Stimulated activated CD4-positive, alpha-beta T cell treated with anti-CD3 and anti-CD28 coated beads, Interleukin-4, amount 100 ng/mL, for 1 hour (primary cell): ENCODE measurements at places on chromosomes 5 and 9.
A peak's percentile ranks its signal among the peaks of the same experiment; 100 is the strongest.

DNA sequence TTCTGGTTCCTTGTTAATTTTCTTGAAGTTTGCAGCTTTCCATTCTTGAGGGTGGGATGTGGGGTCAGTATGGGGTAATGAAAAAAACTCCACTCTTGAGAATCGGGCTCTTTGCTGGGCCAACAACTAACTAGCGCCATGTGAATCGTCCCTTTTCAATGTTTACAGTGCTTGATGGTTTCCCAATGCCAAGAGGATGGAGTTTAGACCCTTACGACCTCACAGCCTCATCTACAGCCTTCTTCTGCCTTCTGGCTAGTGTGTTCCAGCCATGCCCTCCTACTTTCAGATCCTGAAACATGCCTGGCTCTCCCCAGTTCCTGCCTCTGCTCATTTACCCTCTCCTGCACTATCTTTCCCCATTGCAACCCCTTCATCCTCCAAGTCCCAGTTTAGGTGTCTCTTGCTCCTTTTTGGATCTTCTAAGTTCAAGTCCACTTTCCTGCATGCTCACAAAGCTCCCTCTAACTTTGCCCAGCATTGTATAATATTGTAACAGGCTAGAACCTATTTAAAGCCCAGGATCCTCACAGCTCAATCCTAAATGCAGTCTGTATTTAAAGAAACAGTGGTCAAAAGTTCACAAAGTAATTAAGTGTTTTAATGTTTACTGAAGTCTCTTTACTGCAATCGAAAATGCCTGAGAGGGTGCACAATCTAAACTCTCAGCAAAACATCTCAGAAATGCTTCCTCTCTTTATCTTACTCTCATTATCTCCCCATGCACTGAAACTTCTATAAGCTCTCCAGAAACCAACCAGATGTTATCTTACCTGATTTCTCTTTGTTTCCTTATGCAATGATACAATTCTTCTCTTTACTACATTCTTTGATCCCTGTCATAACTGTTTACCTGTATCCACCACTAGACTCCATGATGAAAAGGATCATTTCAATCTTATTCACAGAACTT is 20.6 kb upstream of the CAST start:
- no peak for DNase-seq

- DNase-seq, result no peak
Measured at GRCh38 chr5:179224741-179225140, 120.5 kb downstream of the ADAMTS2 start.

- no peak for DNase-seq
Measured at GRCh38 chr9:87425202-87425601, 72.5 kb upstream of the DAPK1 start.

DNA sequence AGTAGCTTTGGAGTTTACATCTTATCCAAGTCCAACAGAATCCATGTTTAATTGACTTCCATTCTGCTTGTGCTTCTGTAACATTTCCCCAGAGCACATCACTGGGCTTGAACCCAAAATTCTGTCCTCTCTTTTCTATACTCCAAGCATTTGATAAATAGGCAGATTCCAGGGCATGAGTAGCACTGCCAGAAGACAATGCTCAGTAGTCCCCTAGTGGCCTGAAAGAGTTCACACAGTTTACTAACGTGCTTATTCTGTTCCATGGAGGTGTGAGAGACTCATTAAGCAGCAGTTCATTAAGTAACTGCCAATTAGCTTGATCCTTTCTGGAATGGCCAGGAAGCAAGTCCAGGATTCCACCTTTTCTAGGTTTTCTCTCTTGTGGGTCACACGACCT is 9.4 kb upstream of the GABRA6 start:
- DNase-seq, result no peak

DNA sequence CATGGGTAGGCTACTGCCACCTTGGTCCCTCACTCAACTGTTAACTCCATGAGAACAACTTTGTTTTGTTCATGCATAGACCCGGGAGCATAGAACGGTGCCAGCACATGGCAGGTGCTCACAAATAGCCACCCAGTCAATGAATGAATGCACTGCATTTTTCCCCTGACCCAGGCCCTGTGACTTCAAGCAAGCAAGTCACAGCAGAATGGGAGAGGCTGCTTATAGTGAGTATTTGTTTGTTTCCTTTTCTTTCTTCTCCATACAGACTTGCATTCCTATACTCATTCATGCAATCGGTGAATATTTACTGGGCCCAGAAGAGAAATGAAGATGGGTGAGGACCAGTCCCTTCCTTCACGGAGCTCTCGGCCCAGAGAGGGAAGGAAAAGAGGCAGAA is 62.0 kb downstream of the SHB start:
- no peak for DNase-seq

- DNase-seq, result no peak
Measured at GRCh38 chr5:169219351-169219750, 81.6 kb downstream of the SLIT3 start.

- no peak for DNase-seq
Measured at GRCh38 chr5:177105691-177106476, 19.2 kb downstream of the FGFR4 start.

DNA sequence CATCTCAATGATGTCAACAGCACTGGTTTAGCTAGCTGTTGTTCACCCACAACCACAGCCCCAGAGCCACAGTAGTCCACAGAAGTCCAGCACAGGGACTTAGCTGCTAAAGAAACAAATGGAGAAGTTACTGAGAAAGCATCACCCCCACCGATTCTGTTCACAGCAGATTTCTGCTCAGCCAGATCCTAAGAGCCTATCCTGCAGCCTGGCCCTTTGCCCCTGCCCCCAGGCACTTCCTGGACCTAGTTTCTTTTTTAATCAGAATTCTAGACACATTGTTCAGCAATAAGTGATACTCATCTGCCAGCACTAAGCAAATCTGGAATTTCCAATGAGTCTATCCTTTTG is 7.4 kb downstream of the B4GALT1 start:
- peak; percentile 56 for DNase-seq

DNA sequence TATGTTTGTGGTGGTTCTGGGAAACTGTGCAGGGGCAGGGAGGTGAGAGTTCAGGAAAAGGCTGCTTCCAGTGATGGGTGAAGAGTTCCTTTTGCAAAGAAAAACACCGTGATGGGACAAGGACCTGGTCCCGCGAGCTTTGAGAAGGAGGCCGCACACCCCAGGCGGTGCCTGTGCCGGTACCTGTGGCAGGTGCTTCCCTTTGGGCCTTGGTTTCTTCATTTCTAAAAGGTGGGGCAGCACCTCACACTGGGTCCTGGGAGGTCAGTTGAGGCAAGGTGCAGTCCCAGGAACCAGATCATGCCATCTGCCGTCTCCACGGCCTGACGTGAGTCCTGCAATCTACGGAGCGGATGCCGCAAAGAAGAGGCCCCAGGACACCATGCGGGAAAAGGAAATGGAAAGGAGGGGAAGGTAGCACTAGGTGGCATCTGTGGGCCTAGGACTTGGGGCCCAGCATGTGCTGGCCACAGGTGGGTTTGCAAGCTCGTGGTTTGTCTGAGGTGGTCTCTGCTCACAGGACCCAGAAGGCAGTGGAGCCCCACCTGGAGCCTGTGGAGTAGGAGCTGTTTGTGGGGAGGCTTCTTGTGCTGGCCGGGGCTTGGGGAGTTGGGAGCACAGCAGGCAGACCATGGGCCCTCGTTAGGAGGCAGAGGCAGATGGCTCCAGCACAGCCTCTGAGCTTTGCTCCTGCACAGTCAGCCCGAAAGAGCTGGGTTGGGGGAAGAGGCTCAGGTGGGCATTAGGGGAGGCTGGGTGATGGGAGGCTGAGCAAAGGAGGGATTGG is 131.6 kb downstream of the CACNA1B start:
- DNase-seq, result no peak

- no peak for DNase-seq
Measured at GRCh38 chr5:80686757-80687156, 32.0 kb upstream of the DHFR start.

DNA sequence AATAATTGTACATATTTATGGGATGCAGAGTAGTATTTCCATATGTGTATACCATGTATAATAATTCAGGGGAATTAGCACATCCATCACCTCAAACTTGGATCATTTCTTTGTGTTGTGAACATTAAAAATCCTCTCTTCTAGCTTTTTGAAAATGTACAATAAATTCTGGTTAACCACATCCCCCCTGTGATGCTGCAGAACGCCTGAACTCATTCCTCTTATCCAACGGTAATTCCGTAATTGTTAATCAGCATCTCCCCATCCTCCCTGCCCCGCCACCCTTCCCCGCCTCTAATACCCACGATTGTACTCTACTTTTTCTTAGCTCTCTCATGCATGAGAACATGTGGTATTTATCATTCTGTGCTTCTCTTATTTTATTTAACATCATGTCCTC is 127.7 kb upstream of the ANKRD55 start:
- DNase-seq, result no peak

DNA sequence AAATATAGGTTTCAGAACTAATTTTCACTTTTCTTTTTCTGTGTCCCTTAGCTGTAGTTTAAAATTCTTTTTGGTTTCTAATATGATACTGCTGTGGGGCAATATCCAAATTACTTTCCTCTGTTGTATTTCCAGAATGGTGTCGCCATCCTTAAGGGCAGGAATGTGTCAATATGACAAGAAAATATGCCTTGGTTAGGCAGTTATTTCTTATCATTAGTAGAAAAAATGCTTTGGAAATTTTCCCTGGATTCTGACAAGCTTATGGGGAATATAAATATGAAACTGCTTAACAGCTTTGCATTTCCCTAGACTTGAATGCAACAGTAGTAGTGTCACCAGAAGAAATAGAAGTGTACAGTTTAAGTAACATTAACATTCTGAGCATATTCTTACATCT is 29.4 kb downstream of the ANKRD34B start:
- no peak for DNase-seq

DNA sequence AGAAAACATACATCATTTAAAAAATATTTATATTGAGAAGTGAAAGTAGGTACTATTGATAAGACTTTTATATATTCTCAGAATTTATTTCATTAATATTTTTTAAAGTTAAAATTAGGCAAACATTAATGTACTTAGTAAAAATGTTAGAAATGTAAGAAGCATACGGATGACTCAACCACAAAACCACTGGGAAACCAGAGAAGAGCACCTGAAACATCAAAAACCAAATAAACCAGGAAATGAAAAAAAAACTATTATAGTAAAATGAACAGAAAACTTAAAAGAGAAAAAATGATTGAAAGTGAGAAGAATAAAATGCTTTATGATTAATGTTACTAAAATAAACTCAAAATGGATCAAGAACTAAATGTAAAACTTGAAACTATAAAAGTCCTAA is 233.2 kb upstream of the DAB2 start:
- no peak for DNase-seq

GRCh38 chr5:11027660-11028059 is 266.6 kb upstream of the DAP start:
- no peak for DNase-seq

DNA sequence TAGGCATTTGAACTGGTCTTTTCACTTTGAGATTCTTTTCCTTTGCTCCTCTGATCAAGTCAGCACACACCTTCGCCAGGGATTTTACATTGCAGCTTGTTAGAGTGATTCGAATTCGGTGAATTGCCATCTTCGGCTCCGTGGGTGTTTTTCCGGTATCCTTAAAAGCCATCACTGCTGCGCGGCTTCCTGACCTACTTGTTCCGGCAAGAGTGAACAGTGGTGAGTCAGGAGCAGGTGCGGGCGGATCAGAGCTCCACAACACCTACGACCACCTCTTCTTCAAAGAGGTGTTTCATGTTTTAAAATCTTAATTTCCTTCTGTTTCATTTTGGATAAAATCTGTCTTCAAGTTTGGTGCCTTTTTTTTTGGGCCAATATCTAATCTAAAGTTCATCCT is 134.6 kb downstream of the TMC1 start:
- DNase-seq, result no peak

GRCh38 chr9:28059192-28059591 is 485.9 kb upstream of the C9orf72 start:
- DNase-seq, result no peak

DNA sequence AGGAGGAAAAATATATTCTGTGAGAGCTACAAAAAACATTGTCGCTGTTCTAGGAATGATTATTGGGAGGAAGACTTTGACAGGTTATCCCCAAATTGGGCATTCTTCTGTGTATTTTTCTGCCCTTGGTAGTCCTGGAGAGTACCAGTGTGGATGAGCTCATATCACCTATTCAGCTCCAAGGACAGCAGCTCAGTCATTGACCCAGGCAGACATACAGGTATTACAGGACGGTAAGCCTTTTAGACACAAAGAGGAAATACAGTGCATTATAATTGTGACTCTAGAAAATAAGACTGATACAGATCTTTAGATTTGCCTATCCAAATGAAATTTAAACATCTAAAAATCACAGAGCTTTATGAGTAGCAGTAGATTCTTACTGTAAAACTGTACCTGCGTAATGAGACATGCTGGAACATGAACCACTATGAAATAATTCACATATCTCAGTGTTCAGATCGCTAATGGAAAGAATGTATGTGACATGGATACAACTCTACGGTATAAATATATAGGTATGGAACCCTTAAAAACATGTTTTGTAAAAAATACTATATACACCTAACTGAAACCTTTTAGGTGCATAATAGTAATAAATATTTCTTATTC is 56.0 kb downstream of the PLK2 start:
- no peak for DNase-seq

DNA sequence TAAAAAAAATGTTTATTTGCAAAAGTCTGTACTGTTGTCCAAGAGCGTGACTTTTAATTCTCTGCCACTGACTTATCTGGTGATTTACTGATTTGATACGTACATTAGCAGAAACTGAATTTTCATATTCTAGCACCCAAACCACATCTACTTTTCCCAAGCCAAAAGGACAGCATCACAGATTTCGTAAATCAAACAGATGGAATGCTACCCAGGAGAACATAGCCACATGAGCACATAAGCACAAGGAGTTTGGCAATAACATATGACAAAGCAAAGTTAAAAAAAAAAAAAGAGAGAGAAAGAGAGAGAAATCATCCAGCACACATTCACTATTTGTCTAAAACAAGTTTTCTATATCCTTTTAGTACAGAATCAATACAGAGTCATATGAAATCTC is 83.7 kb downstream of the HINT1 start:
- DNase-seq, result no peak

GRCh38 chr5:27472000-27472763 is 433.8 kb upstream of the CDH9 start:
- DNase-seq, result no peak

GRCh38 chr9:128902351-128903078 is 18.3 kb upstream of the PHYHD1 start:
- DNase-seq, result peak; percentile 82
